Mesenteric fat pad (tissue), 1 donor: ENCODE measurements at places on chromosomes 5 and 9.

DNA sequence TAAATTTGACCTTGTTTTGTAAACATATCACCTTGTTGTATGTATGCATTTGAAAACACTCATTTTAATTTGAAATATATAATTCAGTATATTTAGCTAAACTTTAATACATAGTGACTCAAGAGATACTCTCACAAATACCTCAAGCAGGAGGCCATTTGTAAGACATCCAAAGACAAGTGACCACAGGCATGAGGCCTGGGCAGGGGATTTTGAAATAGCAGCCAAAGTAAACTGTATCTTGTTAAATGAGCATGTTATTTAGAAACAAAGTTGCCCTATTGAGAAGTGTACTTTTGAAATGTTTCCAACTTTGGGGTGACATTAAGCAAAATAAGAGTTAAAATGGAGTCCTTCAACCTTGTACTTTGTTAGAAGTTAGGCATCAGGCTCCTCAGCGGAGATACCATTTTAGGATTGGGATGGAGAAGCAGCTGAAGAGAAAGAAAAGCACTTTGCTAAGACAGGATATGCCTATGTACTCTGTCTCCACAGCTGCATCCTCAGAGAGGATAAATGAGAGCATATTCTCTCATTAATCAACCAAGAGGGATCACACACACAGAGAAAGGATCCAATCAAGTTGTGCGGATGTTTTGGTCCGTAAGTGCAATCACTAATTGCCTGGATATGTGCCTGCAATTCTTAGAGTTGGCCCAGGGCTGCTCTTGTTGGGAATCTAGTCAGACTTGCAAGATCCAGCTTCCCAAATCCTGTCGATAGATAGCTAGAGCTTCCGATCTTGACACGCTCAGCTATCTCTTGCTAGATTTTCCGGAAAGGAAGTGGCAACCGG is 157.5 kb upstream of the HAPLN1 start:
- no peak for DNase-seq

GRCh38 chr9:134381272-134381661 is 55.0 kb downstream of the RXRA start:
- DNase-seq, result no peak

DNA sequence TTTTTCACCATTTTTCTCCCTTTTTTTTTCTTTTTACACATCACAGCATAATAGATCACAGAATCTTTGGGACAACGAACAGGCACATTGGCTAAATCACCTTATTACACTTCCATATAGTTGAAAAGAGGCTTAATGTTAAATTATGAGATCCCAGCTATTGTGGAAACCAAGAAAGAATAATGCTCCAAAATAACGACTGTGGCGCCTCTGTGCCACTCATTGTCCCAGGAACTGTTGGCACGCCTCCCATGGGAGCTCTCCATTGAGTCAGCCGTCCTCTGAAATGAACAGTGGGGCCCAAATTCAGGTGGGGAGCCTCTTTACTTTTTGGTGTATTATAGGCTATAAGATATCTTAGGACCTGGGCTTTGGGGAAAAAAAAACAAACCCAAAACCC is 82.2 kb upstream of the NFIB start:
- no peak for DNase-seq

GRCh38 chr9:133788819-133789717 is 50.9 kb upstream of the SARDH start:
- DNase-seq, result no peak

DNA sequence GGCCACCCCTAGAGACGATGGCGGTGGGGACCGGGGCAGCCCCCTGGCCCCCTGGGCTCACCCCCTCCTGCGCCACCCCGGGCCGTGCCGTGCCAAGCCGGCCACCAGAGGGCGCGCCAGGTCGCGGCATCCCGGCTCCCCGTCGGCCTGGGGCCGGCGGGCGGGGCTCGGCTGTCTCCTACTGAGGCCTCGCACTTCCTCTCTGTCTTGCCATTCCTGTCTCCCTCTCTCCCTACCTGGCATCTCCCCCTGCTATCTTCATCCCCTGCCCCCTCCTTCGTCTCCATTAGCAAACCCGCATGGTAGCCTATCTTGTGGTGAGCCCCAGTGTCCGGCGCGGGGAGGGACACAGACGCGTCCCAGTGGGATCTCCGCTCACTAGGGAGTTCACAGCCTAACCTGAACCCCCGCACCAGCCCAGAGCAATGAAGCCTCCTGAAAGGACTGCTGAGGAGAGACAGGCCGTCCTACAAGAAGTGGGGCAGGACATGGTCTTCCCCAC is 29.8 kb upstream of the FABP6 start:
- peak; percentile 95 for DNase-seq

GRCh38 chr5:135364421-135365262 is 34.4 kb downstream of the MACROH2A1 start:
- DNase-seq, result no peak

DNA sequence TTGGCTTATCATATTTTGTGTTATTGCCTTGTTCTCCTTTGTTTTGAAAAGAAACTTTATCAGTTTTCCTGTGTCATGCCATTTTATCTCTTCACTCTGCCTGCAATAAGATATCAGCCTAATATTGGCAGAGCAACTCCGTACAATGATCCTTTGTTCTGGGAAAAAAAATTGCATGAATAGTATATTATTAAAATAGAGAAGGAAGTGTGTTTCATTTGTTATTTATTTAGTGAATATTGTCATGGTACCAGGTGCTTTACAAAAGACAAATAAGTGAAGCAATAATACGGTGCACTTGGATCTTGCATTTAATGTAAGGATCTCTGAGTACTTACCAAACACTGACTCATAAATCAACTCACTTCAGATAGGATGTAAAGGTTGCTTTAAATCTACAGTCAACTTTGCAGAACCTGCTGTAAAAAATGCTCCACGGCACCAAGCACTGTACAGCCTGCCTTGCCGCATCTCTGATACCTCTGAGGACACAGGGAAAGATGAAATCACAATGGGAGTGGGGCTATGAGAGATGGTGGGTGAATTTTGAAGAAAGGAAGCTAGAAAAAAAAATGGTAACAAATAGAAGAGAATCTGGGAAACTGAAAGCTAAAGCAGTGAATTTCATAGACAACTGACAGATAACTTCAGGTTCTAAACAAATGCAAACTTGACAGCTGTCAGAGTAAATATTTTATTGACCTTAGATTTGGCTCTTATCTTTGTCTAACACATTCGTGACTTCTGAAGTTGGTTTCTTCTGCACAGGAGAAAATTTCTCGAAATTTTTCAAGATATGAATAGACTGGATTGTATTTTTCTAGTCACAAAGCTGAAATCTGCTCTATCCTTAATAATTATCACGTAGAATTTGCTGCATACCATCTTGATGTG is 232.1 kb downstream of the ENC1 start:
- no peak for DNase-seq

GRCh38 chr5:144304688-144305087 is 134.0 kb downstream of the KCTD16 start:
- no peak for DNase-seq

DNA sequence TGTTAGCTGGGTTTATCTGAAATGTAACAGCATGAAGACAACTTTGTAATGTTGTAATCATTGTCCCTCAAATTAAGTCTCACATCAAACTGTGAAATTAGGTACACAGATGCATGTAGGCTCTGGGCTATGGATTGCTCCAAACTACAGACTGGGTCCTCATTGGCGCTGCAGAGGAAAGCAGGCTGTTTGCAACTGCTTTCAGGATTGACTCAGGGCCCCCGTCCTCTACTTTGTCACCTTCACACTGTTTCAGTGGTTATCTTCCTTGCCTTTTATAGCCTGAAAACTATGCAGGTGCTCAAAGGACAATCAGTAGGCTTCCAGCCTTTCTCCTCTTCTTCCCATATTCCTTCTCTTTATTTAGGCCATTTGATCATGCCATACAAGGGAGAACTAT is 18.0 kb downstream of the GRAMD2B start:
- no peak for DNase-seq

DNA sequence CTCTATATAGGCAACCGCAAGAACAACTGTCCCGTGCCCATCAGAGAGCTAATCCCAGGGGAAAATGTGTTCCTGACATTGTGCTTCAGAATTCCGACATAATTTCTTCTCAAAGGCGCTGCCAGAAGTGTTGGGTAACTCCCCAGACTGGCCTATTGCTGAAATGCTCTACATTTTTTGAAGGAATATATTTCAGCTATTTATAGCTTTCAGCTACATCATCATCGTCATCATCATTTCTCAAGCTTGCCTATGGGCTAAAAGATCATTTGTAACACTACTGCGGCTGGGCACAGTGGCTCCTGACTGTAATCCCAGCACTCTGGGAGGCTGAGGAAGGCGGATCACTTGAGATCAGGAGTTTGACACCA is 49.7 kb downstream of the MYO10 start:
- no peak for DNase-seq

DNA sequence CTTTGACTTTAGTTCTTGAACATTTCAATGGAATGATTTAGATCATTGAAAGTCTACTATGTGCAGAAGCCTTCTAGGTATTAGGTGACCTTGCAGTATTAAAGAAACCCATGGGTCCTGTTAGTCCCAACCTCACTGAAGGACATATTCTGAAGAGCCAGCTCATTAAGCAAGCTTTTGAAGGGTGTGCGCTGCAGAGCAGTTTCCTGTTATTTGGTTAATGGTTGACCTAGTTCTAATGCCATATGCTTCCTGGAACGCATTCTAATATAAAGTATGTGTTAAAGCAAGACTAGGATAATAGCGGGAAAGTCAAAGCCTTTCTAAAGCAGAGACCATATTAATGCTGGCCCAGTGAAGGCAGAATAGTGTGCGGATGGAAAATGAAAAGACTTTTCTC is 20.1 kb downstream of the ZNF462 start:
- no peak for DNase-seq

DNA sequence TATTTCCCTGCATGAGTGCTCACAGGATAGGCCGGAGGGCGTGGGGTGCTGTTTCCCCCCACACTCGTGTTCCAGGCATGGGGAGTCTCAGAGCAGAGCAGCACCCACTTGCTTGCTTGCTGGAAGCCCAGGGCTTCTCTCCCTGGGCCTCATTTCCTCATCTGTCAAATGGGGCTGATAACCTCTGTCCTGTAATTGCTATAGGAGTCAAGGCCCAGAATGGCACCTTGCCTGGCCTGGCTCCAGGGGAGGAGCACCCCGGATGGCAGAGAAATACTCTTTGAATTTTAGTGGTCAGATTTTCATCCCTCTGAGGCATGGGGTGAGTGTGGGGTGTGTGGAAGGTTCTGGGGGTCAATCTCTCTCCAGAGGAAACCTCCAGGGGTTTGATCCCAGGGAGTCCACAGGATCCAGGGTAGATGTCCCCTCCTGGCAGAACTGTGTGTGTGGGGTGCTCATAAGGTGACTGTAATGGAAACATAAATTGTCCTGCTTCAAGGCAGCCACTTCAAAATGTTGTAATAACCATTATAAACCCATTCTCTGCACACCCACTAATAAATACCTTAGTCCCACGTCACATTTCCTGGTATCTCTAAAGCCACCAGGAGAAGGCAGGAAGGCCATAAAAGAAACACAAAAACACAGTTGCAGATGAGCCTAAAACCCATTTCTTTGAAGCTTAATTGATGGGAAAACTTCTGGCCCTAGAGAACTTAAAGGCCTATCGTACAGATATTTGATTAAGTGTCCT is 272.2 kb downstream of the FSTL4 start:
- DNase-seq, result peak; percentile 26

- DNase-seq, result no peak
Observed at GRCh38 chr5:55915783-55916182, 64.6 kb downstream of the IL31RA start.

DNA sequence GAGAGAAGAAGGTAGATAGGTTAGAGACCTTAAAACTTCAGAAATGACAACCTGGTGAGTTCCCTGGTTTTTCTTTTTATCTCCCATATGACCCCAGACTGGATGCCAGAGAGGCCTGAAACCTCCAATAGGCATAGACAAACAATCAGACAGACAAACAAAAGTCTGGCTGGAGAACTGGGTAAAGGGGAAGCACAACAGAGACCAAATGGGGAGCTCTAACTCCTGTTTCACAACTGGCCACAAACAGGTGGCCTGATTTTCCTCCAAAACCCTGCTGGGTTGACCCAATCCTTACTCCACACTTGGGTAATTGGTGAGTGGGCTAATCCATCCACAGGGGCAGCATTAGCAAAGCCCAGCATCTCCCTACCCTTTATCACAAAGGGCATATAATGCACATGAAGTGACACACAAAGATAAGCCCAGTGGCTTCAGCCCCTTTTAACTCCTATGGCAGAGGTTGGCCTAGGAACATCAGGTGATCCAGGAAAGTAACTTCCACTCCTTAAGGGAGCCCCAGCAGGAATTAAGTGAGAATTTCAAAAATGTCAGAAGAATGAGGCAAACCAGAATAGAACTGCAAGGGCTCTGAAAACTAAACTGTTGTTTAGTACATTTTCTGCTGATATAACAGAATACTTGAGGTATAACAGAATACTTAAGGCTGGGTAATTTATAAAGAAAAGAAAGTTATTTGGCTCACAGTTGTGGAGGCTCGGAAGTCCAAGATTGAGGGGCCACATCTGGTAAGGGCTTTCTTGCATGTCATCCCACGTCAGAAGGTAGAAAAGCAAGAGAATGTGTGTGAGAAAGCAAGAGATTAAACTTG is 60.9 kb upstream of the ROR2 start:
- no peak for DNase-seq

DNA sequence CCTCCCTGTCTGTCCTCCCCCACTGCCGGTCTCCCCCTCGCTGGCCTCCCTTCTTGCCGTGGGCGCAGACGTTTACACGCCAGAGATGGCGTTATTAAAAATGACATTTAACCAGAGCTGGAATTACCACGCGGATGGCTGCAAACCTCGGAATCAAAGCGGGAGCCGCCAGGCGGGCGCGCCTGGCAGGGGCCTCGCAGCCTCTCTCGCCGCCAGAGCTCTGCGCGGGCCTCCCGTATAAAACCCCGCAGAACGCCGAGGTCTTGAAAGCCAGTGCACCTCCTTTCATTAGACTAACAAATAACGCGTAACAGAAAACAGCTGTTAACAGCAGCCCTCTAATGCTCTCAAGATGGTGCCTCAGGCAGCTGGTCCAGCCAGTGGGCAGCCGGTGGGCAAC is 10.2 kb downstream of the PRRX2 start:
- no peak for DNase-seq

GRCh38 chr5:119287547-119288111 is 68.2 kb upstream of the TNFAIP8 start:
- no peak for DNase-seq

DNA sequence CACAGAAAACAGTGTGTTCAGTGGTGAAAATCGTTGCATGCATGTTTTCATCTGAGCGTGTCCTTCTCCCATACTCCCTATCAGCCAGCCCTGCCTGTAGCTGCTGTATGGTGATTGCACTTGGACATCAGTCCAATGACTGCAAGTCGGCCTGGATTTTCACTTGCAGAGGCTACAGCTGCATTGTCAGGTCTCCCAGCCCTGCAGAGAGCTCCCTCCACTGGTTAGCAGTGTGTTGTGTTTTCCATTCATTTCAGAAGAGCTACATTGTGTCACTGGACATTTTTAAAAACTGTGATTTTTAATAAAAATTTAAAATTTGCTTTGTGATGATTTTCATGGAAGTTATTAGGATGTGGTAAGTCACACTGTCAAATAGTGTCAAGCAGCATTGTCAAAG is 96.6 kb downstream of the SYK start:
- no peak for DNase-seq
